H9 (cell line): ENCODE measurements at places on chromosomes 7 and 10.

DNA sequence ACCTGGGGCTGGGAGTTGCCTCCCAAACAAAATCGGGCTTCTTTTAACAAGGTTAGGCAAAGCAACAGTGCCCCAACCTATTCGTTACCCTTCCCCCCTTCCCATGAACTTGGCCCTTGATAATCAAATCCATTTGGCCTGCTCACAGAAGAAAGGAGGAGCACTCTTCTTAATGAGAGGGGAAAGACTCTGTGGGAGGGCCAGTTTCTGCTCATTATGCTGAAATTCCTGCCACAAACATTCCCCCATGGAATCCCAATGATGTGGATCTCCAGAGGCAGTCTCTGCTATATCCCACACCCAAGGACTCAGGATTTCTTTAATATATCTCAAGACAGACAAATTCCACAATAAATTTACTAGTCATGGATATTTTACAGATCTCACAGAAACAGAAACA lies 43.0 kb downstream of the LSM5 start:
- DNase-seq: no peak

- no peak for DNase-seq
These were observed 316.7 kb downstream of the FGFR2 start for GRCh38 chr10:121281576-121281975.

DNA sequence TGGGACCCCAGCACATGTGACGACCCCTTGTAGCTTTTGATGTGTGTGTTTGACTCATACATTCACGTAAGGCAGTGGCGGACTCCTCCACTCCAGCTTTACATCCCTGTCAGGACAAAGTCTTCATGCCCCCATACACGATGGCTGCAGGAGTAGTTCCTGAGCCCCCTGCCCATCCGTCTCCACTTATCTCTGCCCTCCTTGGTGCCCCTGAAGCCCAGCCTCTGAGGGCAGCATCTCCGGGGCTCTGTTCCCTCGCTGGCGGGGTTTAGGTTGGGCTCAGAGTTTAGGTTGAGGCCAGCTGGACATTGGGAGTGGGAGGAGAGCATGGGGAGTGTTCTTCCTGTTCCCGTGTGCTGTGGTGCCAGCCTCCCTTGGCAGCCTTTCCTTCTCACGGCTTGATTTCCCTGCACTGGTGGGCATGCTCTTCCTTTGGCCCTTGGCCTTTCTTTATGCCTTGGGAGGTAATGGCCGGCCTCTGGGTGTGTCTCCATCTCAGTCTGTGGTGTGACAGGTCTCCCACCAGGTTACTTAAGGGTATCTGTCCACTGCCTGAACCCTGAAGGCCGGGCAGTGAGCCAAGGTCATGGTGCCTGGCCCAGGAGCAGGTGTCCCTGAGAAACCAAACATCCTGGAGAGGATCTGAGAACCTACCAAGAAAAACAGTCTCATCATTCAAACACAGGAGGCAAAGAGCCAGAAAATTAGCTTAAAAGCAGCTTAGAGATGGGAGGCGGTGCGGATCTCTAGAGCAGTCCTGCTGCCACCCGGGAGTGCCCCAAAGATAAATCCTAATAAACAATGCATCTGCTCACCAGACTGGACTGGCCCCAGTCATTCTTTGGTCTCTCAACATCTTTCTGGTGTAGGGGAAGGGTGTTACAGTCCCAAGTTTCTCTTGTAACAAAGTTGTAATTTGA lies 85.5 kb downstream of the GLRX3 start:
- peak; percentile 8 for DNase-seq

DNA sequence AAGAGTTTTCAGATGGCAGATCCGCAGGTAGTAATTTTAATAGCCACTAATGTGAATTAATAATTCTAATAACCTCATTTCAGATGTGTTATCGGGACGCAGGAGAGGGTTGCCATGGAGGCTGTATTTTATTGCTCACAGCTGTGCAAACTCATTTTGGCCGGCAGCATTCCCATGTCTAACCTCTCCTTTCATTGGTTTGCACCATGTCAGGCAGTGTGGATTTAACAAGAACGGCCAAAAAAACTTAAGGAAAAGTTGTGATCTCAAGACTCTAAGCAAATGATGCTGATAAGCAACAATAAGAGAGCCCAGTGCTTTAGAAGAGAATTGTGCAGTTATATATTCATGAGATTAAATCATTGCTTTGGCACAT lies 88.7 kb upstream of the NRP1 start:
- DNase-seq: no peak

DNA sequence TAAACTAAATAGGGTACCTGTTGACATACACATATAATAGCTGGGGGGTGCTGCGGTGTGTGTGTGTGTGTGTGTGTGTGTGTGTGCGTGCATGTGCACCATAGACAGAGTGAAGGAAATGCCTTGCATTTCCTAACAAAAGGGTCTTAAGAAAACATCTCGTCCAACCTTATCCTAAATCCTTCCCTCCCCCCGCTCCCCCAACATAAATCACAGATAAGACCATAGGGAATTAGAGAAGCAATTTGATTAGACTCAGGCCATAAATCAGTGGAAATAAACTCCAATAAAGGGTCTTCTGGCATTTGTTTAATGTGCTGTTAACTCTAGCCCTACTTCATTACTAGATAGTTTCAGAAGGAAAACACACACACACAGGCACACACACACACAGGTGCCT lies 148.5 kb downstream of the PPP1R17 start:
- no peak for DNase-seq

DNA sequence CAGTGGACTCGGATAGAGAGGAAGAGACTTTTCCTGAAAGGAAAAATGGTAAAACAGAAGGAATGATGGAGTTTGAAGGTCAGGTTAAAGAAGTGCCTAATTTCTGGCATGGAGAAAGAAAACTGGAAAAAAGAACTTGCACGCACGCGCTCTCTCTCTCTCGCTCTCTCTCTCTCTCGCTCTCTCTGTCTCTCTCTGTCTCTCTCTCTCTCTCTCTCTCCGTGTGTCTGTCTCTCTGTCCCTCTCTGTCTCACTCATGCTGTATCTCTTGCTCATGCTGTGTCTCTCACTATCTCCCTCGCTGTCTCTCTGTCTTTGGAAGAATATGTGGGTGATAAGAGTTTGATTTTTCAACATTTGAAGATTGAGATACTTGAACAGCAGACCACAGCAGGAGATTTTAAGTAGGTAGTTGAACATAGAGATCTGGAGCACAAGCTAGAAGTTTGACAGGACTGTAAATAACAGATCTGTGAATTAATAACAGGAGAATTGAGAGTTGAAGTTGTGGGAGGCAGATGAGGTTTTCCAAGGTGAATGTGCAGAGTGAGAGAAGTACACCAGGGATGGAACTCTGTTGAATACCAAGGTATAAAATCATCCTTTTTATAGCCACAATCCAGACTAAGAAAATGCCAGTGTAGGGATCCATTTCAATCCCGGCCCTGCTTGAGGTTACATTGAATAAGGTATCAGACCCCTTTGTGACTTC lies 33.1 kb downstream of the ADD3 start:
- DNase-seq: no peak

GRCh38 chr10:77267703-77268675 lies 369.6 kb downstream of the KCNMA1 start:
- no peak for DNase-seq

DNA sequence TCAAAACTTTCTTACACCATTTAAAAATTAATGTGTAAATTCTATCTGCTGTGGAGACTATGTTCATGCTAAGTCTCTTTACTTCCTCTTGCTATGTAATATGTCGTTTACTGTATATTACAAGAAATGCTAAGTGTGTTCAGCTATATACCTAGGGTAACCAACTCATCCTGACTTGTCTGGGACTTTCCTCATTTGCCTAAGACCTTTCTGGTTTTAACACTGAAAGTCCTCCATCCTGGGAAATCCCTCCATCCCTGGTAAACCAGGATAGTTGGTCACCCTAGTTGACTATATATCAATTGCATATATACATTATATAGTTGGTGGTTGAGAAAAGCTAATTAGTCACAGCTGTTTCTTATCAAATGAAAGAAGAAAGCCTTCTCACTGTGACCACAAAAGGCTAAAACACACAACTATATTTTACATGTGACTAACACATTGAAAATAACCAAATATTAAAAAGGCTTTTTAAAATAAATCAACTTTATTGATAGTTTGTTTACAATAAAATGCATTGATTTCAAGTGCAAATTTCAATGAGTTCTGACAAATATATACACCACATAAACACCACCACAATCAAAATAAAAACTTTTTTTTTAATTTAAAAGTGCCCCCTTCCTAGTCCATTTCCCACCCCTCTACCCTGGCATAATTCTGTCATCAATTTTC lies 167.7 kb upstream of the INHBA start:
- no peak for DNase-seq

DNA sequence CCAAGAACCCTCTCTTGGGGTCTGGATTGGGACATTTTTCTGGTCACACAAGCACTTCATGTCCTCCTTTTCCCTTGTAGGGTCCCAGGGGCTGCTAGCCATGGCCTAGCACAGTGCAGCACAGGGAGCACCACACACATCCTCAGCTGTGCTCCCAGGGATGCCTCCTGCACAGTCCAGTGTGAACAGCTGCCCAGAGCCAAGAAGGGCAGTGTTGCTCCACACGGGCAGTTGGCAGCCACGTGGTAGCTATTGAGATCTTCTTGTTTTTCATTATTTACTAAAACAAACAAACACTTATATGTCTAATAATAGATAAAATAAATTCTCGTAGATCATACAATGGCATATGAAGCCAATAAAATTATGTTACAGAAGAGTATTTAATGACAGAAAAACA lies 13.9 kb upstream of the LANCL2 start:
- no peak for DNase-seq

DNA sequence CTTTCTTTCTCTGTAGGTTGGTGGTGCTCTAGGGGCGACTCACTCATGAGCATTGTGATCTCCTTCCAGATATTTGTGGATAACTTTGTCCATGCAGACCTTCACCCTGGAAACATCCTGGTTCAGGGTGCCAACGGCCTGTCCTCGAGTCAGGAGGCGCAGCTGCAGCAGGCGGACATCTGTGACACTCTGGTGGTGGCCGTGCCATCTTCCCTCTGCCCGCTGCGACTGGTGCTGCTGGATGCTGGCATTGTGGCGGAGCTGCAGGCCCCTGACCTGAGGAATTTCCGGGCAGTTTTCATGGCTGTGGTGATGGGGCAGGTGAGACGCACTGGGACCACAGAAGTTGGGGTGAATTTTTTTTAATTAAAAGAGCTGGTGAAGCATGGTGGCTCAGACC lies 9.6 kb upstream of the NDUFB2 start:
- DNase-seq: no peak

DNA sequence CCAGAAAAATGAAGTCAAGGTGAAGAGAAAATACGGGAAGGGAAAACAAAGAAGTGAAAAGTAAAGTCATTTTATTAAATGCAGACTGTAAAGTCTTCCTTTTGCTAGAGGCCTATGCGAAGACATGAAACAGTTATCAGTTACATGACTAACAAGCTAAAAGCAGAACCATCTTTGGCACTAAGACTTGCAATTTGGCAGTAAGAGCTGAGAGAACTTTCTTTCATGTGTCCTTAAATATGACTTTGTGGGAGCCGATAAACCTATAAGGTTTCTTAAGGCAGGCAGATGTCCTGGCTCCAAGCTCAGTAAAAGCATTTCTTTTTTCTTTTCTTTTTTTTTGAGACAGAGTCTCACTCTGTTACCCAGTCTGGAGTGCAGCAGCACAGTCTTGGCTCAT lies 10.4 kb downstream of the ANLN start:
- no peak for DNase-seq
